SHP77 (cell line): ENCODE measurements at places on chromosomes 12 and 14.

DNA sequence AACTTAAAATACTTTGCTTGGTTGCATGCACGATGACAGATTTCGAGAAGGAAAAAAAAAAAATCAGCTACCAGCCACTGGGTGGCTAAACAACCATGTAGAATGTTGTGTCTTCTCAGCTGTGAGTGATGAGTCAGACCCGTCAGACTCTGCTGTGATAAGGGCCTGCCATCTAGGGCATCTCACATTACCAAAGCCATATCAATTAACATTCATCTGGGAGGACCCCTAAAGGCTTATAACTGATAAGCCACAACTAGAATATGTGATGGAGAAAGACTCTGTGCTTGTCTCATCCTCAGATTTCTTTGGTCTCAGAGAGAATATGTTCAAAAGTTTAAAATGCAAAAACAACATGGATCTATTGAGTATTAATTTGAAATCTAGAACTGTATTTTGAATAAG, 111.5 kb downstream of the PAX9 start:
- DNase-seq, result peak; percentile 79

GRCh38 chr14:71654810-71655209, 277.4 kb upstream of the RGS6 start:
- no peak for DNase-seq

DNA sequence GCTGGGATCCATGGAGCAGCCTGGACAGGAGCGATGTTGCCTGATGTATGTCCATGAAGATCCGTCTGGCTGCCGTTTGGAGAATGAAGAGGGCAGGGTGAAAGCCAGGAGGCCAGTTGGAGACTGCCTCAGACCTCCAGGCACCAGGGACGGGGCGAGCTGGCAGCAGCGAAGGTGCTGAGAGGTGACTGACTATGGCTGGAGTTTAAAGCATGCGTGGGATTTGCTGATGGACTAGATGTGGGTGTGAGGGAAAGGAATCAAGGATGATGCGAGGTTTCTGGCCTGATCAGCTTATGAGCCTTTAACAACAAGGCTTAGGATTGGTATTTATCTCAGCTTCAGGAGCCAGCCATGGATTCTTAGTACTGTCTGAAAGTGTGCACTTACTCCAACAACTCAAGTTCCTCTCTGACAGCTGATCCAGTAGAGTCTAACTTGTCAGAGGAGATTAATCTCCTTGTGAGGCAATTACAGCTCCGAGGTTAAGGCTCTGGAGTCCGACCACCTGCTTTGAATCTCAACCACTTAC, 49.4 kb downstream of the DYNC1H1 start:
- no peak for DNase-seq

DNA sequence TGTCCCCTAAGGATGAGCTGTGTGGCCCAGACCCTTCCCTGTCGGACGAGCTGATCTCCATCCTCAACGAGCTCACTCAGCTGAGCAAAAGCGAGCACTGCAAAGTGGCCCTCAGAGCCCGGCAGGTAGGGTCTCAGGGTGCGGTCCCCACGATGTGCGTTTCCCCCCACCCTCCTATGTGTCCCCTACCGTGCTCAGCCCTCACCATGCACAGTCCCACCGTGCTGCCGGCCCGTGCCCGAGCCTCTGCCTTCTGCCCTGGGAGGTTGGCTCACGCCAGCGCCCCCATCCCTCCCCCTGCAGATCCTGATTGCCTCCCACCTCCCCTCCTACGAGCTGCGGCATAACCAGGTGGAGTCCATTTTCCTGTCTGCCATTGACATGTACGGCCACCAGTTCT, 86.6 kb downstream of the FOXN4 start:
- DNase-seq, result no peak

DNA sequence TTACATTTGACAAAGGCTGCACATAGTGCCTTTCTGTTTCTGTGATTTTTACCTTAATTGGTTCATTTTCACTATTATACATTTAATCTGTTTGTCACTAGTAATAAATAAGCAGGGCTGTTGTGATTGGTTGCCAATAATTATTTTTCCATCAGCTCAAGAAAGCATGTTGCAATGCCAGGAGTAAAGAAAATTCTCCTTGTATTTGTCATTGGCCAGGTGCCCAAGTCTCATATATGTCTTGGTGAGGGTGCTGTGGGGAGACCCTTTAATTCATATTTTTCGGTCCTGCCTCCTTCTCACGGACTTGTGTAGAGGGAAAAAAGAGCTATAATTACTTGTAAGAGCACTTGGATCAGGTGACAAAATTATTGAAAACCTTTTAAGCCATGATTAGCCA, 108.0 kb downstream of the KITLG start:
- no peak for DNase-seq

DNA sequence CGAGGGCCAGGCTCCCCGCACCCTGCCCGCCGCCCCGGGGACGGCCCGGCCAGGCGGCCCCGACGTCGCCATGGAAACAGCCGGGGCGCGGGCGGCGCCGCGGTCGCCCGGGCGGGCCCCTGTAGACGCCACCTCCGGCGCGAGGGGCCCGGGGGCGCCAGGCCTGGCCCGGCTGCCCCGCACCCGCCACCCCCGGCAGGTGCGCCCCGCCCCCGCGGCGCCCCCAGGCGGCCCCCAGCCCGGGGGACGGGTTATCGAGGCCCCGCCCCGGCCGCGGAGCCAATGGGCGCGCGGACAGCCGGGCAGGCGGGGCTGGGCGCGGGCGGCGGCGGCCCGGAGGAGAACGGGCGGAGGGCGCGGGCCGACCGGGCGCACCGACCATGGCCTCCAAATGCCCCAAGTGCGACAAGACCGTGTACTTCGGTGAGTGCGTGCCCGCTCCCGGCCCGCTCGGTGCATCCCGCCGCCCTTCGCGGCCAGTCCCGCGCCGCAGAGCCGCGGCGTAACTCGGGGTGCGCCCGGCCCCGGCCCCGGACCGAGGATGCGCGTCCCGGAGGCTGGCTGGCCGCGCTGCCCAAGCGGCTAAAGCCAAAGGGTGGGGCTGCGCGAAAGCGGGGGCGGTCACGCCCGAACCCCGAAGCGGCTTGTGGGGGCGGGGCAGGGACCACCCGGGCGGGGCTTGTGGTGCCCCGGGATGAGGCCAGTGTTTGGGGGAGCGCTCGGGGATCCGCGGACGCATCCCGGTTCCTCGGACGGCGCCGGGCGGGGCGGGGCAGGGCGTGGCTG, at the start of gene CRIP2:
TSS of gene CRIP2 (plus strand) at position 339 of the 786 bp plus-strand sequence. CDS start at position 381, 42 bp downstream.
- peak; percentile 48 for DNase-seq

DNA sequence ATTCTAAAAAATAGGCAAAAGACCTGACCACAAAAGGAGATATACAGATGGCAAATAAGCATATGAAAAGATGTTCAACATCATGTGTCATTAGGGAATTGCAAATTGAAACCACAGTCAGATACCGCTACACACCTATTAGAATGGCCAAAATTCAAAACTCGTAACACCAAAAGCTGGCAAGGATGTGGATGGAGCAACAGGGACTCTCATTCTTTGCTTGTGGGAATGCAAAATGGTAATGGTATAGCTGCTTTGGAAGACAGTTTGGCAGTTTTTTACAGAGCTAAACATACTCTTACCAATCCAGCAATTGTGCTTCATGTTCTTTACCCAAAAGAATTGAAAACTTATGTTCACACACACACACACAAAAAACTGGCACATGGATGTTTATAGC, 8.2 kb upstream of the HMGA2 start:
- no peak for DNase-seq

DNA sequence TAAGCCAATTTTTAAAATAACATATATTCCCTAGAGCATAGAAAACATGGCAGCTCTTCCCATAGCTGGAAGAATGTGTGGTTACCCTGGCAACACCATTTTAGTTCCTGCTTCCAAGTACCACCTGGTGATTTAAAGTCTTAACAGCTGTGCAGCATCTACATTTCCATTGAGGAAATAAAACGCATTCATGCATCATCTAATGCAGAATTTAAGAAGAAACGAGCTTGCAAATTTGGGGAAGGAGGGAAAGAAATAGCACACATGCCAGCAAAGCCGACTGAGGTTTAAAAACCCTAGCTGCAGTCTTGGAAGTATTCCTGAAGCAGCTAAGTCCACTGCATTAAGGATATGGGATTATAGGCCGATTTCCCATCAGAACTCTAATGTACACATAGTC, 22.8 kb upstream of the SLC38A2 start:
- no peak for DNase-seq

DNA sequence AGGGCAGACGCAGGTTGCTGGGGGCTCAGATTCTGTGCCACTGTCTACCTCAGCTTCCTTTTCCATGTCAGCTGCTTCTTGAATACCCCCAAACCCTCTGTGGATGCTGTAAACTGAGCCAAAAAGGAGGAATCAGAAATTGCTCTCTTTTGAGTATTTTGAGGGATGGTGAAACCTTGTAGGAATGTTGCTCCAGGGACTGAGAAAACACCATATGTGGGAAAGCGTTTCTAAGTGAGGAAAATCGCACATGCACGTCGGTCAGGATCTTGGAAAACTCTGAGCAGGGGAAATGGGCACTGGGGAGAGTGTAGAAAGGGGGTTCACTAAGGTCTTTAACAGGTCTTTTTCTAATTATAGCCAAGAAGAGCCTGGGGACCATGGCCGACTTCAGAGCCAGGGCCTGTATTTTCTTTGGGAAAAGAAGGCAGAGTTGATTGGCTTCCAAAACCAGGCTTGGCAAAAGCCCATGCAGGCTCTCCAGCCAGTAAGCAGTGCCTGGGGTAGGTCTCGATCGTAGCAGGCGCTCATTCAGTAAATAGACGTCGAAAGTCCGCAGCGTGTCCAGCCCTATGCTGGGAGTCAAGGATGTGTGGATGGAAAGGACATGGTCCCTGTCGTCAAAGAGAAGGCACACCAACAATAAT, 58.0 kb downstream of the NTF3 start:
- no peak for DNase-seq
